ENCODE measurements at places on chromosomes 11 and 22. TPM values are rescaled to one million over a fixed set of nuclear protein-coding genes. Genes with fewer than 3 reads are reported as not detected.

GRCh38 chr22:40328546-40329456, 17.5 kb upstream of the ADSL start:
- H3K36me3 ChIP-seq, result no peaks in the 10 kb centered on the region
- H3K4me3 ChIP-seq, result no peak overlapping the region
- no peak overlapping the region for H3K27ac ChIP-seq

- no peak for DNase-seq
- no peak overlapping the region for H3K4me3 ChIP-seq
- no peaks in the 10 kb centered on the region for H3K36me3 ChIP-seq
- H3K27ac ChIP-seq, result no peak overlapping the region
- no peaks in the 10 kb centered on the region for H3K4me1 ChIP-seq
These were observed 23.7 kb upstream of the SLC35F2 start for GRCh38 chr11:107882095-107882820.

GRCh38 chr11:79963856-79964645, 523.2 kb upstream of the TENM4 start:
- no peak overlapping the region for H3K4me3 ChIP-seq
- no peak overlapping the region for H3K27ac ChIP-seq
- DNase-seq, result no peak
- H3K36me3 ChIP-seq, result no peaks in the 10 kb centered on the region

DNA sequence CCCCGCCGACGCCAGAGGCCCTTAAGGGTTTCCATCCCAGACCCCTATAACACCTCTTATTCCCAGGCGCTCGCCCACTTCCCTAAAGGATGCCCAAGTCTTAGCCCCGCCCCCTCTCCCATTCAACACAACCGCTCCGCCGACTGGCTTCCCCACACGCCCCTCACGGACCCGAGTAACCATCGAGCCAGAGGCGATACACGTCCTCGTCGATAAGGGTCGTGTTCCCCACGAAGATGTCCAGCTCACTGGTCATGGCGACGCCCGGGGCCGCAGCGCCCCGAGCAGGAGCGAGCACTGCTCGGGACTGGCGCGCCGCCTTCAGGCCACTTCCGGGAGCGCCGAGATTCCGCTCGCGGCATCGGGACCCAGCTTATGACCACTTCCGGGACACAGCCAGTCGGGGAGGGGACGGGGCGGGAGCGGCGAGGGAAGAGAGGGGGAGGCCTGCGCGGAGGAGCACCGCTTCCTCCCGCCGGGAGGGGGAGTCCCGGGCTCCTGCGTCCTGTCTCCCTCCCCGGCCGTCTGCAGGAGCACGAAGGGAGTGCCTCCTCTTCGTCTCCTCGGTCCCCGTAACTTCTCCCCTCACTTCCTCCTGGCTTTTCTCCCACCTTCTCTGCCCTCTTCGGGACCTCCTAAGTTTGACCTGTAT, at the start of gene FIBP:
Gene FIBP, minus strand, starts transcription at position 309 of the 652 bp plus-strand sequence. Its CDS starts 53 bp downstream, at position 256.
- DNase-seq, result peak; percentile 98
- H3K4me3 ChIP-seq, result peak within 1 kb of the TSS; percentile 27
- H3K27ac ChIP-seq, result peak within 1 kb of the TSS; percentile 96

DNA sequence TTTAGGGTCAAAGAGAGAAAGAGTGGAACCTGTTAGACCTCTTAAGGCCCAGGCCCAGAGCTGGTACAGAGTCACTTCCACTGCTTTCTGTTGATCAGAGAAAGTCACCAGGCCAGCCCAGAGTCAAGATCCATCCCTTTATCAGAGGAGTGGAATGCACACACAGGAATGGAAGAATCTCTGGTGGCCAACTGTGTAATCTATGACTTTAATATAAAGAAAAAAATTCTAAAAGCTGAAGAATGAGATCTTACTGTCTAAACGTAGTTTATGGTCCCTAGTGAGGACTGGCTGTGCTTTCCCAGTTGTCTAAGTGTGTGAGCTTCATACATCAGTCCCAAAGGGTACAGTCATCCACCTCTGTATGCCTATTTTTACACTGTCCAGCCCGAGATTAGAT, 51.0 kb downstream of the PPFIBP2 start:
- no peak overlapping the region for H3K27ac ChIP-seq
- H3K27me3 ChIP-seq, result no peaks in the 10 kb centered on the region
- no peaks in the 10 kb centered on the region for H3K36me3 ChIP-seq
- no peak for DNase-seq

HSPA8 gene
- 2,466 TPM for total RNA-seq

CD3G gene
- total RNA-seq, result 0.63 TPM

CHADL gene
- total RNA-seq, result 5.6 TPM

Data from adrenal gland (tissue), 19 donors.